RWPE2 (cell line): ENCODE measurements at places on chromosomes 1 and 21.

- DNase-seq: no peak
These were observed 174 bp downstream of the SH3BP5L start for GRCh38 chr1:248825573-248825908.

- no peak for DNase-seq
These were observed 2.8 kb downstream of the MYCL start for GRCh38 chr1:39898648-39899603.

GRCh38 chr21:14833666-14834351 lies 231.0 kb downstream of the NRIP1 start:
- DNase-seq: no peak

GRCh38 chr1:12582649-12583048 lies 35.4 kb downstream of the DHRS3 start:
- DNase-seq: no peak

DNA sequence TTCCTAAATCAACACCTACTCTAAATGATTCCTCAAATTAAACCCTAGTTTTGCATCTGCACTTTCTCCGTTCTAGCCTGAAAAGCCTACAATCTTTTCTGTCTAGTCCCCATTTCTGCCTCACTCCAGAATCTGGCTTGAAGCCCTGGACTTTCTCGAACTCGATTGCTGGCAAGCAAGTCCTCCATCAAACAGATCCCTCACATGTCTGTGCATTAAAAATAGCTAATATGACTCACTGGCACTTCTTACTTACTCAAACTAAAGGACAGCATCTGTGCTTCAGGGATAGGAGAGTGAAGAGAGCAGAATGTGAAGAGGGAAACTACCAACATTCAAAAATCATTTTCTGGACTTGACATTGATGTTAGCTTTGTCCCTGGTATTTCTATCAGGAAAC lies 51.8 kb upstream of the CXADR start:
- no peak for DNase-seq

GRCh38 chr1:224435999-224436398 lies 1.4 kb upstream of the WDR26 start:
- DNase-seq: no peak

GRCh38 chr1:164504749-164505148 lies 54.2 kb upstream of the PBX1 start:
- DNase-seq: no peak

DNA sequence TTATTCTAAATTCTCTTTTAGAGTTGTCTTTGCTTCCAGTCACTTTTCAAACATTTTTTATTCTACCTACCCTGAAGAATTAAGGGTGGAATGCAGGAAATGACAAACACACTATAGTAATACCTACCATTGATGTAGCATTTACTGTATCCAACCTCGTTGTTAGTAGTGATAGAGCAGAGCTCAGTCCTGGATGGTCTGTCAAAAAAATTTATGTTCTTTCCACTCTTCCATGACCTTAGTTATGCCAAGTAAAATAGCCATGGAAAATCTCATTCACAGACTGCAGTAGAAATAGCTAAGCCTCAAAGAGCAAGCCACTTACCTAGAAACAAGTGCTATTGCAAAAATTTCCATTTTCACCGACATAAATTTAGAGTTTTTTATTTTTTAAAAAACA lies 74.6 kb downstream of the CRB1 start:
- DNase-seq: no peak

- DNase-seq: no peak
These were observed 51.5 kb upstream of the CNIH3 start for GRCh38 chr1:224564454-224565084.

- DNase-seq: no peak
These were observed 29.4 kb downstream of the KCNJ6 start for GRCh38 chr21:37886726-37887299.

DNA sequence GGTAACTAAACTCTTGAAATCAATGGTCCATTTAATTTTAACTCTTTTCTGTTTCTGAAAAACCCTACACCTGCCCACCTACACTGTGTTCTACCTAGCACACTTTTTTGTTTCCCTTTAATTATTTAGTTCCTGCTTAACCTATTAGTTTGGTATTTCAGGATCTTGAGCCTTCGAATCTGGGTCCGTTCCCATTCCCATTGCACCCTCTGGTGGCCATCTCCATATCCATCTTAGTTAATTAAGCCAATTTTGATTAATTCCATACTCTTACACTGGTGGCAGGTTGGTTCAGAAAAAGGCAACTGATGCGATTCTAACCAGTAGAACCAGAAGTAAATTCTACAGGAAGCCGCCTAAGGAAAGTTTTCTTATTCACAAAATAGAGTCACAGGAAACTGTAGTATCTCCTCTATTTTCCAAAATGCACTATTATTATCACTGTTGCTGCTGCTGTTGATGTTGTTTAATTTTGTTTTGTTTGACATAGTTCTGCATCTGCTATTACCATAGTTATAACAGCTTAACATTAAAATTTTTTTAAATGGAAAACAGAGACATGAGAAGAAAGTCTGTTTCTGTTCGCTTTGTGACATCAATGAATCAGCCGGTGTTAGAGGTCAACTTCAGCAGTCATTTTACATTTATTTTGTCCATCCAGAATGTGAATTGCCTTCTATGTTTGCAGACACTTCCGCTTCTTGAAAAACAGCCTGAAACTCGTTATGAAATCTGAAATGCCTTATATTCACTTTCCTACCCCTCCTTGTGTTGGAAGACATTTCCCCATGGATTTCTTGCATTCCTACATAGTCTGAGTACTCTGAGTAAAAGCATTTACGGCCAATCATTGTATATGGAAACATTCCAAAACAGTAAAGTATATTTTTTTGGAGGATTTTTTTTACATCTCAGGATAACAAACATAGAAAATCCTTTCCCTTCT lies 115.5 kb upstream of the NCAM2 start:
- no peak for DNase-seq

DNA sequence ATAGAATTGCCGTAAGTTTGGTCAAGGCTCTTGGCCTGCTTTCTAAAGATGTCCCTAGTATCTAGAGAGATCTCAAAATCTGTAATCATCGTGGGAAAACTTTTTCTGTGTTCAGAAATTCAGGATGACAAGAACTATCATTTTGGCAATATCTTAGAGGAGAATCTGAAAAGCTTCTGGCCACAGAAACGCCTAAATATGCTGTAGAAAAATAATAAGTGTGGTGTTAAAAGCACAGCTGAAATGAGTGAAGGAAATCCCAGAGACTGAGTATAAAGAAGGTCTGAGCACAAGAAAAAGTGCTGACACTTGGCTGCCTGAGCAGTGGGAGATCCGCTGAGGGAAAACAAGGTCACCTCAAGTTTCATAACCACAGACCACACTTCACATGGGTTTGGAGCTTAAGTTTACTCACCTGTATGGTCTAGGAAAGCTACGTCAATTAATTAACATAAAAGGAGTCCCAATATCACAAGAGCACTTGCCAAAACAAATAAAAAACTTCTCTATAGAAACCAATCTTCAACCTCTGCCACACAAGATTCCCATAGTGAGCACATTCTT lies 235.2 kb upstream of the IRF2BP2 start:
- no peak for DNase-seq

DNA sequence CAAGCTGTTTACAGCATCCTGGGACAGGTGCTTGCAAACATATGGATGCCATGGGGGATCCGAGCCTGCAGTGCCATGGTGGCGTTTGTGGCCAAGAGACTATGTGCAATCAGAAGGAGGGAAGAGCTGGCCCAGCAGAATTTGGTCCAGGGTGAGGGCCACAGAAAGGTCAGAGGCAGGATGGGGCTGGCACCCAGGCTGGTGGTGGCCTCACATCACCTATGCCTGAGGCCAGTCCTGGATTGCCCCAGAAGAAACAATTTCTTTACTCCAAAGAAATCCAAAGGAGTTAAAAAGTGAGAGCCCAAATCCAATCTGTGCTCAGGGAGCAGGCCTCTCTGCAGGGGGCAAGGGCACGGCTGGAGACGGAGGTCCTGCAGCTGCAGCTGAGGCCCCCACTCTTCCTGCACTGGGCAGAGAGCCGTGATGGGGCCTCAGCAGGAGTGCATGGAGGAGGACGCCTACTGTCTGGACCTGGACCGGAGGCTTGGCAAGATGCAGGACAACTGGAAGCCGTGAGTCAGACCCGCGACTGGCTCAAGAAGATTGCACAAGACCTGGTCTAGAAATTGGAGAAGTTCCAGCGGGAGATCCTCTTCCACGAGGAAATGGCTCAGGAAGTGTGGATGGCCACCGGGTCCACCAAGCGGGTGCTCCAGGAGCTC lies 163.5 kb downstream of the RYR2 start:
- no peak for DNase-seq

- no peak for DNase-seq
These were observed 10.2 kb downstream of the UBIAD1 start for GRCh38 chr1:11283151-11283550.

- DNase-seq: no peak
These were observed 58.8 kb downstream of the AK4 start for GRCh38 chr1:65206836-65207235.

DNA sequence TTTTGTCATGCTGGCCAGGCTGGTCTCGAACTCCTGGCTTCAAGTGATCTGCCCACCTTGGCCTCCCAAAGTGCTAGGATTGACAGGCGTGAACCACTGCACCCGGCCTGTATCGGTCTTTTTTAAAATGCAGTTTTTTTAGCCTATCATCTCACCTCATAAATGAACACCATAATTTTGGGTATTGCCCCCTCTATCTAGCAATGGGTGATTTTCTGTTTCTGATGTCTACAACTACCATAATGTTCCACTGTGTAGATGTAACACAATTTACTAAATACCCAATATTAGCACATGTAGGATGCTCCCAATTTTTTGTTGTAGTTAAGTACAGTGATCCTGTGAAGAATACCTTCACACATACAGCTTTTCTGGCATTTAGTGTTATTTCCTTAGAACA lies 2.0 kb upstream of the CAMTA1 start:
- DNase-seq: no peak

GRCh38 chr1:229696385-229696784 lies 70.3 kb downstream of the URB2 start:
- no peak for DNase-seq

DNA sequence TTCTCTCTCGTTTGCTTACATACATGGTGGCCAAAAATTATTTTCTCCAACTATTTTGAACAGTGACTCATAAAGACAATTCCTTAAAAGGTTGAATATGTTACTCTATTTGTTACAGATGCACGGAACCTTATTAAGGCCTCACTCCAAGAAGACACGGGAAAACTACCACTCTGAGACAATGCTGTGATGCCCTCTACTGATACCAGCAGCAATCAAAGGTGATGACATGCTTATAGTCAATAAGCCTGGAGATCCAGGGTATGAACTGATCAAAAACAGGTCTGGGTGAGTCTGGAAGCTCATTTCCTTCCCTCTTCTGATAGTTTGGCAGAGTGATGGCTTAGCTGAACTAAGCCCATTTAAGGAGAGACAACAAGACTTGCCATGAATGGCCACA lies 563.0 kb downstream of the LRRIQ3 start:
- DNase-seq: no peak

DNA sequence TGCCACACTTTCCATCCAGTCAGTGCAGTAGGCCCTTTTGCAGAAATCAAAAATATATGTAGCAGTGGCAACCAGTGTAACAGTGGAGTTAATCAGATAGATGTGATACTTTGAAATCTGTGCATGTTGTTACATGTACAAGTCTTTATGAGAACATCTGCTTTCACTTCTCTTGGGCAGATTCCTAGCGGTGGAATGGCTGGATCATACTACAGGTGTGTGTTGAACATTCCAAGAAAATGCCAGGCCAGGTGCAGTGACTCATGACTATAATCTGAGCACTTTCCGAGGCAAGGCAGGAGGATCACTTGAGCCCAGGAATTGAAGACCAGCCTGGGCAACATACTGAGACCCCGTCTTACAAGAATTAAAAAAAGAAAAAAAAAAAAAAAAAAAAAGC lies 55.3 kb downstream of the GNB1 start:
- no peak for DNase-seq

DNA sequence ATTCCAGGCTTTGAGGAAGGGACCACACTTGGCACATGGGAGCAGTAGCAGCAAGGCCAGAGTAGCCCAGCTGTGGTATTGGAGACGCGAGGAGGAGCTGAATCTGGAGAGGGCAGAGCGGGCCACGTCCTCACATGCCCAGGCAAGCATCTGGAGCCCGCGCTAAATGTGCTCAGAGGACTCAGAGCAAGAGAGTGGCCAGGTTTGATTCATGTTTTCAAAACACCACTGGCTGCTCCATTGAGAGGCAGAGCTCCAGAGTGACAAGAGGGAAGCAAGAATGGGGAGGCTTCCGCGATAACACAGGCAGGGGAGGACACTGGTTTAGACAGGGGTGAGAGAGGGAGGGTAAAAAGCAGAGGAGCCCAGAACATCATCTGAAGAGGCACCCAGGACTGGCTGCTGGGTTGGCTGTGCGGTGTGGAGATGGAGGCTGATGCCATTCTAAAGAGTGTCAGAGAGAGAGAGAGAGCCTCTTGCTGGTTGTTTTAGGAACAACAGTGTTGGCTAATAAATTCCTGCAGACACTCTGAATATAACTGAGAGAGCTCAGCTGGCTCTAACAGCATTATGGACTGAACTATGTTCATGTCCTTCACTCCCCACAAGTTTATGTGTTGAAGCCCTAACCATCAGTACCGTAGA lies 32.3 kb downstream of the RCAN1 start:
- no peak for DNase-seq

DNA sequence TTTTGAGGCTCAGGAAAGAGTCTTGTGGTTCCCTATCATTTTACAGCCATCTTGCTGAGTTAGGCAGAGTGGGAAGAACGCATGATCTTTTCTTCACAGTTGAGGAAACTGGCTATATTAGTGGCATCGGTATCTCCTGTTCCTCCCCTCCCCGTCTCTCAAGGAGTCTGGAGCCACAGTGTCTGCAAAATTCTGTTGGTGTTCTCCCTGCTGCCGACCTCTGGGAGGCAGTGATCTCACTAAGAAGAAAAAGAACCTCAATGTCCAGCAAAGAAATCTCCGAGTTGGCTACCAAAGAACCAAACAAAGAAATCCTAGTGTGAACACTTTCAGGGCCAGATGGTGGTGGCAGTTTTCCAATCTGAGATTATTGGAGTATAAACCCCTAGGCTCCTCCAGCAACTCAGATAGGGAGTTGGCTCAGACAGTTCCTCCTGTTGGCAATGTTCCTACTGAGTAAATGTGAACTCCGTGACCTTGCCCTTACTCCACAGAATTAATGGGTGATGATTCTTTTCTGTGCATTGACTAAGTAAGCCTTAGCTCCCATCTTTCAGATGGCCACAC lies 41.2 kb downstream of the PRAMEF20 start:
- no peak for DNase-seq

DNA sequence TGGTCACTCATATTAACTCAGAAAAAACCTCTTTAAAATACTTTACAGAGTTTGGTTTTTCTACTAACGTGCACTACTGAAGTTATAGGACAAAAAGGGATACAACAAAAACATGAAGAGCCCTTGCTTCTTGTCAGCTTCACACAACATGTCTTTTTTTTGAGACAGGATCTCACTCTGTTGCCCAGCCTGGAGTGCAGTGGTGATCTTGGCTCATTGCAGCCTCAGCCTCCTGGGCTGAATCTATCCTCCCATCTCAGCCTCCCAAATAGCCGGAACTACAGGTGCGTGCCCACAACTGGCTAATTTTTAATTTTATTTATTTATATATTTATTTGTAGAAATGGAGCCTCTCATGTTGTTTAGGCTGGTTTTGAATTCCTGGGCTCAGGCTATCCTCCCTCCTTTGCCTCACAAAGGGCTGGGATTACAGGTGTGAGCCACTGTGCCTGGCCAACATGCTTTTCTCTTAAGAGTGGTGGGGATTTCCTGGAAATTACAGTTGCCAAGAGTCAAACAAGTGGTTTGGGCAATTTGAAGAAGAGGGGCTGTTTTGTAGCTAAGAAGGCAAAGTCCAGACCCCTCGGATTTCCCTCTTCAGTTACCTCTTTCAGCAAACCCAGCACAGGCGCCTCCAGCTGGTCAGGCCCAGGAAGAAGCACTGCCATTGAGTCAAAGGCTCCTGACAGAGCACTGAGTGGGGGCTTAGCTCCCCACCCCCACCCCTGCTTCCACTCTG lies 6.4 kb upstream of the SMPDL3B start:
- no peak for DNase-seq
